ENCODE measurements at places on chromosomes 5 and 9.

GRCh38 chr9:106310782-106311181 is 552.2 kb upstream of the ZNF462 start:
- no peak for DNase-seq

- DNase-seq: no peak
Observed at GRCh38 chr5:174356536-174356935, 311.0 kb downstream of the NSG2 start.

- DNase-seq: no peak
Observed at GRCh38 chr5:43309637-43310036, 3.6 kb downstream of the HMGCS1 start.

GRCh38 chr9:107963246-107963645 is 473.7 kb upstream of the KLF4 start:
- no peak for DNase-seq

DNA sequence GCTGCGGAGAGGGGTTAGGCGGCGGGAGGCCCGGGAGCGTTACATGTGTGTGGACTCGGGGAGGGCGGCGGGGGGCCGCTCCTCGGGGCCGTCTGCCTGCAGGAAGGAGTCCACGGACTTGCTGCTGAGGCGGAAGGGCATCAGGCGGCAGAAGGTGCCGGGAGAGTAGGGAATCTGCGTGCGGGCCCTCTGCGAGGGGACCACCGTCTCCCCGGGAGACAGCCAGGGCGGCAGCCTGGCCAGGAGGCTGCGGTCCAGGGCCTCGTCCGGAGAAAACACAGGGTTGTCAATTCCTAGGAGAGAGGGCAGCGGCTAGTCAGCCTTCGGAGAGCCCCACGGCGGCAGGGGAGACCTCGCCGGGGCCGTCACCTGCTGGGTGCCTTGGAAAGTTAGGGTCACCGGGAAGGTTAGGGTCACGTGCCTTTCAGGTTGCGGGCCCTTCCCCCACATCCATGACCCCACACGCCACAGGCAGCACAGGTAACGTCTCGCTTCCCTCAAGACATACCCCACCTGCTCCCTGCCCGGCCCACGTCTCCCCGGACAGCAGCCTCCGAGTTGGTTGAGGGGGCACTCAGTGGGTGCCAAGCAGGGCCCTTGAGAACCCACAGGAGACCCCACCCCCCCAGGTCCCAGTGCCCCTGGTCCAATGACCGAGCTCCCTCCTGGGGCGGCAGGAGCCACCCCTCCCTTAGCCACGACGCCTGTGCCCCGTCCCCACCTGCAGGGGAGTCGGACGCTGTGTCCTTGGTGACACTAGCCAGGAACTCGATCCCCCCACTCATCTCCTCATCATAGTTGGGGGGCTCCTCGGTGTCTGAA is 32.1 kb downstream of the EXOC3 start:
- DNase-seq: no peak

- no peak for DNase-seq
Observed at GRCh38 chr5:78341440-78341839, 19.0 kb upstream of the SCAMP1 start.

DNA sequence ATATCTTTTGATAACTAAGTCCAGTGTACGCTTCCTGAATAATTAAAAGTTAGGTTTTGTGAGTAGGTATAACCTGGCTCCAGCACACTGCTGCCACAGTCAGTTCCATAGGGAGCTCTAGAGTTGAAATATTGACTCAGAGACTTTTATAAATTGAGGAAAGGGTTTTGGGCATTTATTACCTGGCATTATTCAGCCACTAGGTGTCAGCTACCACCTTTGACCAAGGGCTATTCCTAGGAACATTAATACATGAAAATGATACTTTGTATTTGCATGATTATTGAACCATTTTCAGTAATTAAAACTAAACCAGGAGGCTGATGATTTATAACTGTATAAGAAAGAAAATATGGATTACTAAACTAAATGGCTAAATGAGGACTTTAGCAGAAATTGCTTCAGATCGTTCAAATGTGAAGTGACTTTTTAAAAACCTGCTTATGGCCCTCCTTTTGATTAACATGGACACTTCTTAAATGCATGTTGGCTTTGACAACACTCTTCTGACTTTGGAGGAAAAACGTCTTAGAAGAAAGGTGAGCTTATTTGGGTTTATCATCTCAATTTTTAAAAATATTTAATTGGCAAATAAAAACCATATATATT is 83.0 kb downstream of the SMC2 start:
- DNase-seq: no peak
